ENCODE measurements at places on chromosomes 3 and 15.

GRCh38 chr3:52710512-52710911 lies 4.6 kb downstream of the SPCS1 start:
- no peak for DNase-seq

- peak; percentile 28 for DNase-seq
Measured at GRCh38 chr3:42376344-42376798, 34.0 kb downstream of the LYZL4 start.

DNA sequence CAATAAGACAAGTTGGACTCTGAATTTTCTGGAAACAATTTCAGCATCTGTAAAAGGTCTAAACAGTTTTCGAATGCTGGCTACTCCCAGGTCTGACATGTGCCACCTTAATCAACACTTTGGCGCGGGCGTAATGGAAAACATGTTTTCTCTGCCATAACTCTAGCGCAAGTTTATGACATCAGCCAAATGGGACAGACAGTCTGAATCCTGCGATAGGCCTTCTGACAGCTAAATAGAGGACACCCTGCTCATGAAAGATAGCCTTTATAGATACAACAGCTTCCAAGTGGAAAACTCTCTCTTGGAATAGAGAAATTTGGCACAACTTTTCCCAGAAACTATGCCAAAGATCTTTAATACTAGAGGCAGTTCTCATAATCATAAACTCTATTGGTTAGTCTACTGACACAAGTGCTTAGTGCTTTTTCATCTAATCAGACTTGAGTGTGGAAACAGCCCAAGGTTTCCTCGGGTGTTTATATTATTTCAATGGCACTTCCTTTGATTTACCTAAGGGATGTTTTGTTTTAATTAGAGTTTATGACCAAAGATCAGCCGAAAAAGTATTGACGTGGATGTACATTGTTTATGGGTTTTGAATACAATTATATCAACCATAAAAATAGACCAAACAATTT lies 120.1 kb upstream of the DPH6 start:
- no peak for DNase-seq

- no peak for DNase-seq
Measured at GRCh38 chr15:90681480-90681879, 35.7 kb upstream of the BLM start.

DNA sequence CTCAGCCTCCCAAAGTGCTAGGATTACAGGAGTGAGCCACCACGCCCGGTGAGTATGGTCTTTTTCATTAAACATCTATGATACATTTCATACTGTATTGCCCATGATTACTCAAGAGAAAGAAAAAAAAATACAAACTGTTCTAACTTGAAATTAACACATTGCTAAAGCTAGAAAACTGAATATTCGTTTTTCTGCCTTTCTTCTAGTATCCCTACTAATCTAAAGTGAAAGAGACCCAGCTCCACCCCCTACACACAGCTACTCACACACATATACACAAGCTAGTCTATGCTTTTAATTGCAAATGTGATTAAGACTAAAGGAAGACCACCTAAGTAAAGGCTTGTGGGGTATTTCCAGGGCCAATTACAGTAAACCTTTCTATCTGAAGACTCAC lies 43.1 kb downstream of the INO80 start:
- no peak for DNase-seq

DNA sequence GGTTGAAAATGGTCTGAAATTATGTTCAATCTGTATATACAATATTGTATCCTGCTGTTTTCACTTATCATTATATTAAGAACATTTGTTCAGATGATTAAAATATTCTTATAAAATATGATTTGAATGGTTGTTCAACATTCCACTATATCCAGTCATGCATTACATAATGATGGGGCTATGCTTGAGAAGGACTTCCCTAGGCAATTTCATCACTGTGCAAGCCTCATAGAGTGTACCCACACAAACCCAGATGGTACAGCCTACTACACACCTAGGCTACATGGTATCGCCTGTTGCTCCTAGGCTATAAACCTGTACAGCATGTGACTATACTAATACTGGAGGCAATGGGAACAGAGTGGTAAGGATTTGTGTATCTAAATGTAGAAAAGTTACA lies 30.5 kb downstream of the SLC7A14 start:
- DNase-seq = no peak

- no peak for DNase-seq
Measured at GRCh38 chr15:22880068-22880980, 41.9 kb downstream of the NIPA2 start.

GRCh38 chr3:150725548-150725947 lies 21.8 kb upstream of the ERICH6 start:
- DNase-seq = no peak
